BE2C (cell line): ENCODE measurements at places on chromosomes 16 and 17.

DNA sequence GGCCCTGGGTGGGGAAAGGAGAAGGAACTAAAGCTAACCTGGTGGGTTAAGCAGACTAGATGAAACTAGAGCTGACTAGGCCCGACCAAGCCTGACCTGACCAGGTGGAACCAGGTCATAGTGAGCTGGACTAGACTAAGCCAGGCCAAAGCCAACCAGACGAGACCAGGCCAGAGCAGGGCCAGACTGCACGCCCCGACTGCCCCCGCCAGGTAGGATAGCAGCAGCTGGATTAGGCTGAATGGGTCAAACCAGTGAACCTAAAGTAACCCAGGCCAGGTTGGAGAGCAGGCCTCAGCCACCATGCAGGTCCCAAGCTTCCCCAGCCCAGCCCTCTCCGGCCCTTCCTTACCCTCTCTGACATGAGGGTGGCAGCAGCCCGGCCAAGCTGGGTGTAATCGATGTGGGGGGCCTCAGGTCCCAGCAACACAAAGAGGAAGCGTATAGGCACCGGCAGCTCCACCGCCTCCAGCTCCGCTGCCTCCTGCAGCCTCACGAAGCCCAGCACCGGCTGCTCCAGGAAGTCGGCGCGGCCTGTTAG, 9.1 kb downstream of the SLC4A1 start:
- DNase-seq: no peak

- DNase-seq: no peak
Measured at GRCh38 chr16:72609933-72610332, 438.0 kb upstream of the PMFBP1 start.

GRCh38 chr17:40095944-40096791, 4.2 kb downstream of the NR1D1 start:
- no peak for DNase-seq

DNA sequence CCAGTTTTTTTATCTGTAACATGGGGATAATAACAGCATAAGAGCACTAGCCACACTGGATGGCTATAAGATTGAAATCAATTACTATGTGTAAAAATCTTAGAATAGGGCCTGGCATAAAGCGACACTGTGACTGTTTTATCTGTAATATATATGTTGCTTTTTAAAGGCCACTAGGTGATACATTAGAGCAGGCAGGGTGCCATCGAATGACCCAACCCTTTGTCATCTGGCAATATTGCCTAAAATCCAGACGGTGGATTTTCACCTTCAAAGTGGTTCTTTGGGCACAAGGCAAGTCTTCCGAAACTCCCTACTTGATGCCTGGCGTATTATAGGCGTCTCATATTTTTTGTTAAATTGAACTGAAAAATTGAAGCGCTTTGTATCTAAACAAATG, 69.1 kb downstream of the PRKCA start:
- no peak for DNase-seq

GRCh38 chr16:14958323-14958600, 16.6 kb upstream of the PDXDC1 start:
- no peak for DNase-seq

GRCh38 chr16:87457709-87458423, 35.0 kb downstream of the ZCCHC14 start:
- no peak for DNase-seq

GRCh38 chr16:85370543-85370880, 242.6 kb upstream of the GSE1 start:
- no peak for DNase-seq

- no peak for DNase-seq
Measured at GRCh38 chr17:37462492-37462891, 27.2 kb upstream of the DUSP14 start.

DNA sequence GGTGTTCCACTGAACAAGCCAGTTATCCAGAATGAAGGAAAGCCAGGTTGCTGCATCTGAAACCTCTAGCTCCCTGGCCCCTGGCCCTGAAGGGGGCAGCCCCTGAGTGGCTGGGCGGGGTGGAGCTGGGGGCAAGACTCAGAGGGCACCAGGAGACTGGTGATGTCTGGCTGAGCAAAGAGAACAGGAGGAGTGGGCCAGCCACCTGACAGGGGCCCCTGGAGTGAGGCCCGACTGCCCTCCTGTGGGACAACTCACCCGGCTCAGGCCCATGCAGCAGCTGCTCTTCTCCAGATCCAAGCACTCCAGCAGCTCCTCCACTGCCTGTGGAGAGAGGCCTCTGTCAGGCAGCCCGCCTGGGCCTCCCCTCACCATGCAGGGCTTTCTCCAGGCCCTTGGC, 60.4 kb downstream of the PIPOX start:
- DNase-seq: no peak

- DNase-seq: no peak
Measured at GRCh38 chr16:75130150-75130771, 13.7 kb upstream of the LDHD start.

GRCh38 chr16:89829630-89830437, 1.6 kb downstream of the SPIRE2 start:
- DNase-seq: no peak

- DNase-seq: no peak
Measured at GRCh38 chr17:80984749-80985148, 6.9 kb upstream of the CHMP6 start.

- DNase-seq: no peak
Measured at GRCh38 chr17:40264458-40265185, 23.1 kb upstream of the CDC6 start.

- no peak for DNase-seq
Measured at GRCh38 chr17:73544333-73544732, 99.9 kb downstream of the SDK2 start.

- DNase-seq: no peak
Measured at GRCh38 chr17:65346166-65346565, 209.0 kb downstream of the RGS9 start.

DNA sequence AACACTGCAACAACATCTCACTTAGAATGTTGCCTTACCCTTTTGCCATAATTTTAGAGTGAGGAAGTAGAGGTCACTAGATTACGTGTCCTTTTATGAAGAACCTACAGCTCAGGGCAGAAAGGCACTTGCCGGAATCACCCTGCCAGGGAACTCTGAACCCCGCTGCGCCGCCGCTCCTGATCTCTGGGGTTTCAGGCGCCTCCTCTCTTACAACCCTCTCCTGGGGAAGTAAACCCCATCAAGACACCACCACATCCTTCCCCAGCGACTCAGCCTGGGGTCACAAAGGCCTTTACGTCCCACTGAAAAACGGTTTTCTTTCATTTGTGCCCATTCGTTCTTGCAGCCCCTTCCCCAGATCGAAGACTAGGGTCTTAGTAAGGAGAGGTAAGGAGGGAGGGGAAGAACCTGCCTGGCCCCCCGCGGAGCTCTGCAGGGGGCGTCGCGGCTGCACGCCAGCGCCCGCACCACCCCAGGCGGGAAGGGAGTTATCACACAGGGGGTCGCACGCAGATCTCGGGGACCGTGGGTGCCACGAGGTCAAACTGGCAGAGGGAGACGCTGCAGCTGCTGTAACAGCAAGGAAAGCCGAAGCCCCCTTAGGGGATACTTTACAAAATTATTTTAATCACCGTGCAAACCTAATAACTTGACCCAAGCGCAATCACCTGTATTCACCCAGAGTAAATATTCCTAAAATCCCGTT, 1.0 kb upstream of the HLF start:
- DNase-seq: no peak
